ENCODE measurements at places on chromosomes 16 and 17.

- no peak for DNase-seq
Measured at GRCh38 chr17:65446838-65447526, 114.5 kb downstream of the AXIN2 start.

- DNase-seq, result no peak
Measured at GRCh38 chr17:74426551-74427047, 5.3 kb upstream of the GPRC5C start.

DNA sequence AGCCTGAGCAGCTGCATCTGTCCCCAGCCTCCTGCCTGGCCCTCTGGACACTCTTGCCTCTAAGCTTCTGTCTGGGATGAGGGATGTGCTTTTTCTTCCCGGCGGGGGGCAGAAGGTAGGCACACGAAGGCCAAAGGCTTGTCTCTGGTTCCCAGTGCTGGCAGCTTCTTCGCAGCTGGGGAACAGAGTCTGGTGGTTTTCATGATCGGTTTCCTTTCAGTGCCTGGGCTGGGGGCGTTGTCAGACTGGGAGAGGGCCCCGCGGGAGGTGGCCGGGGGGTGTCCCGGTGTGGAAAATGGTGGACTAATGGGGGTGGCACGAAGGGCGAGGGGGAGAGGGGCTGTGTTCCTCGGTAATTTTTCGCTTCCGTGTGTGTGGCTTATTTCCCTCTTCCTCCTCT is 988 bp downstream of the RAP1GAP2 start:
- no peak for DNase-seq

GRCh38 chr16:6722786-6723185 is 609.9 kb upstream of the RBFOX1 start:
- no peak for DNase-seq

GRCh38 chr16:50152807-50153595 is at the start of gene TENT4B:
Gene TENT4B (plus strand): TSS chr16:50153306. CDS start chr16:50153622, 316 bp downstream.
- DNase-seq, result peak; percentile 86

DNA sequence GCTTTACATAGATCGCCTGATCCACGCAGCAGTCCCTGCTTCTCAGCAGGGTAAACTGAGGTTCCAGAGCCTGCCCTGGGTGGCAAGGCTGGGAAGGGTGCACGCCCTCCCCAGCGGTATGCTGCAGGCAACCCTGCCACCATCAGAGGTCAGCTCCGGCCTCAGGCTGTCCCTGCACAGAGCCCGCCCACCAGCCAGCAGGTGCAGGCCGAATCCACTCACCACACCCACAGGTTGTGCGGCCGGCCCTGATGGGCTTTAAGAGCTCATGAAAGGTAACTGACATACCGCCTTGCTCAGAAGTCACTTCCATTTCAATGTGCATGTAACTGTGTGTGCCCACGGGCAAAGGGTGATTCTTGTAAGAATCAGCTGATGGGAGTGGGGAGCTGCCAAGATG is 7.1 kb downstream of the RBFOX3 start:
- DNase-seq, result no peak

GRCh38 chr16:83682116-83682867 is 125.5 kb upstream of the HSBP1 start:
- DNase-seq, result no peak

DNA sequence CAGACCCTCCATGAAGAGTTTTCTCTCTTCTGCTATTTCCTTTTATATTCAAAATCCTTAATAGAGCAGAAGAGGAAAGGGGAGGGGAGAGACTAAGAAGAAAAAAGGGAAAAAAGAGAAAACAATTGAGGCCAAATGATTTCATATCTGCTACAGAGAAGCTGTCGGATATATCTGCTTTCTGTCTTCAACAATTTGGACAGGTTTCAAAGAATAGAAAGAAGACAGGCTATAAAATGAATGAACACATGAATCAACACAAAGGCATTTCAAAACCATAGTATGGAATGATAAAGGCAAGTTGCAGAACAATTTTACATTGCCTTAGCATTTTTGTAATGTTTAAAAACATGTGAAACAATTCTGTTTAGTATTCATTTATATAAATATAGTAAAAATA is 4.7 kb upstream of the CMTR2 start:
- DNase-seq, result no peak

DNA sequence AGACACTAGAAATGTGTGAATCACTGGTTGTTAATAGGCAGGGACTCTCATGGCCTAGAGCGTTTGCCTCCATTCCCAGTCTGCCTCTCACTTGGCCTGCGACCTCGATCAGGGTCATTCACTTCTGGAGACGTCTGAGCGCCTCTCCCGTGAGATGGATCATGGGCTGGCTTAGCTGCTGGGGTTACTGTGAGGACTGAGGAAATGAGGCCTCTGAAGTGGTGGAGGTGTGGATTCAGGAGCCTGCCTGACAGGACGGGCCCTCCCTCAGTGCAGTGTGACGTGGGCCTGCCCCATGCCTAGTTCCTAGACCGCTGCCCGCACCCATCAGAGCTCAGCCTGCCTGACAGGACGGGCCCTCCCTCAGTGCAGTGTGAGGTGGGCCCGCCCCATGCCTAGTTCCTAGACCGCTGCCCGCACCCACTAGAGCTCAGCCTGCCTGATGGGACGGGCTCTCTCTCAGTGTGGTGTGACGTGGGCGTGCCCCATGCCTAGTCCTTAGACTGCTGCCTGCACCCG is 61.9 kb downstream of the BANP start:
- no peak for DNase-seq

DNA sequence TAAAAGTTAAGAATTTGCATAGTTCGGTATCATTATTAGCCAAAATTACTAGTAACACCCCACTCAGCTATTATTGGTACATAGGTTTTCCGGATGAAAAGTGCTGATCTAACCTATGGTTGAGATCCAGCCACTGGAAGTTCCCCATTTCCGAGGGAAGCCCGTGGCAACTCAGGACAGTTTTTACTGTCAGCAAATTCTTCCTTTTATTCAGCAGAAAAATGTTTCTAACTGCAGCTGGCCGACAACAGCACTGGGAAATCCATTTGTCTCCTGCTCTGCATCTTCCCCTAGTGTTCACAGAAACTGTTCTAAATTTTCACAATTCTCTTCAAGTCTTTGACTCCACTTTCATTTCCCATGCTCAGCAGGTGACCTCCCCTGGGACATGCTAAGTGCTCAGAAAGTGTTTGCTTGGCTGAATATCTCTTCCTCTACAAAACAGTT is 15.5 kb upstream of the MMD start:
- DNase-seq, result no peak

- DNase-seq, result peak; percentile 62
Measured at GRCh38 chr16:67666032-67666551, 458 bp downstream of the ENKD1 start.

DNA sequence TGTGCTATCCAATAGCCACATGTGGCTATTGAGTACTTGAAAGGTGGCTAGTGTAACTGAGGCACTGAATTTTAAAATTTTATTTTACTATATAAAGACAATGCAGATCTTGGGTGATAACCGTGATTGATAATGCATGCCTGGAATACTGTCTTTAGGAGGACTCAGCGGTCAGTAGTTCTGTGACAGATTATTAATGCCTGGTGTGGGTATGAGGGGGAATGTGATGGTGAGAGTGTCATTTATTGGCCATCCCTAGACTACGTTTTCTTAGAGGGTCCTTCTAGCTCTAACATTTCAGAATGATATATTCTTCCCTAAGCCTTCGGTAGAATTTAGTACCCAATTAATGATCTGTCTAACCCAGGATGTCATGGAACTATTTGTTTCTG is 157.6 kb downstream of the CPPED1 start:
- DNase-seq, result no peak

DNA sequence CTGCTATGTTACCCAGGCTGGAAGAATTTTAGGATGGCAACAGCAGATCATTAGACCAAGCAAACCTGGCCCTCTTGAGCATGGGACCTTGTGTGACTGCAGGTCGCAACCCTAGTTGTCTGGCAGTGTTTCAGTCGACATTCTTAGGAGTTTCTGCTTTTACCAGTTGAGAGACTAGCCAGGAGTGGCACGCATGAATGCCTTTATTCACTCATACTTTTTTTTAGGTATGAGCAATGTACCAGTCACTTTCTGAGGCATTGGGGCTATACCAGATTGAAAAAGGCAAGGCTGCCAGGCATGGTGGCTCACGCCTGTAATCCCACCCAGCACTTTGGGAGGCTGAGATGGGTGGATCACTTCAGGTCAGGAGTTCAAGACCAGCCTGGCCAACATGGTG is 28.2 kb upstream of the HAS3 start:
- DNase-seq, result peak; percentile 86

DNA sequence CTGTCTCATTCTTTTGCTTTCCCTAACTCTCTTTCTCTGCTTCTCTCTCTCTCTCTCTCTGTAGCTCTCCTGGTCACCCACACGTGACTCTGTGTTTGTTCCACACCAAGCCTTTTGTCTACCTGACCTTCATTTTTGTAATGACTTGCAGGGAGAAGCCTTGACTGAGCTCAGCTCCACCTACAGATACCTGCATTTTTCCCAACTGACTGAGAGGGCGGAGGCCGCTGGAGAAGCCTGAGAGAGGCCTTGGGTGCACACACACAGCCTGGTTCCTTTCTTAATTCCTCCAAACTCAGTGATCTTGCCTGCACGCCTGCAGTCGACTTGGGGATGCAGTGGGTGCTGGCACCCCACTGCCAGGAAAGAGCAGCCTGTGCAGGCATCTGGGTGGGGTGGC is 68.8 kb downstream of the LYRM1 start:
- DNase-seq, result no peak

GRCh38 chr17:77873500-77874302 is 84.8 kb upstream of the TNRC6C start:
- no peak for DNase-seq

DNA sequence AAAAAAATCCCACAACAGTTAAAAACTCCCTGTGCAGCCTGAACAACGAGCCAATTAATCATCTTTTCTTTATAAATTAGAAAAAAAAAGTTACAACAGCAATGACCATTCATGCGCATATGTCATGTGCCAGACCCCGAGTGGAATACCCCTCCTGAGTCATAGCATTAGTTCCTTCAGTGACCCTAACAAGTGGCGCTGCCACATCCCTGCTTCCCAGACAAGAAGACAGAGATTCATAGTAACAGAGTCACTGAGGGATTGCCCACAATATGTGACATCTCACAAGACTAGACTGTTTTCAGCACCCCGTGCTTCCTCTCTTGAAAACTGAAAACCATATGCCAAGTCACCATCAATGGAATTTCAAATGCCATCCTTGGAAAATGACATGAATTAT is 7.9 kb downstream of the UMOD start:
- no peak for DNase-seq

All from ELR (cell line).